Activated naive CD8-positive, alpha-beta T cell treated with anti-CD3 and anti-CD28 coated beads, Interleukin-2, amount 10 ng/mL, durations not matched to agents 7 days and 5 days (primary cell): ENCODE measurements at places on chromosomes 13 and 19. TPM values are rescaled to one million over a fixed set of nuclear protein-coding genes. Genes with fewer than 3 reads are reported as not detected.

The F2RL3 gene
- 0.14 TPM for total RNA-seq

The KLF1 gene
- total RNA-seq = 0.19 TPM

The SYNGR4 gene
- total RNA-seq = 0.30 TPM

The SACS gene
- 30.9 TPM for total RNA-seq

The DACT3 gene
- total RNA-seq = 0.48 TPM

DNA sequence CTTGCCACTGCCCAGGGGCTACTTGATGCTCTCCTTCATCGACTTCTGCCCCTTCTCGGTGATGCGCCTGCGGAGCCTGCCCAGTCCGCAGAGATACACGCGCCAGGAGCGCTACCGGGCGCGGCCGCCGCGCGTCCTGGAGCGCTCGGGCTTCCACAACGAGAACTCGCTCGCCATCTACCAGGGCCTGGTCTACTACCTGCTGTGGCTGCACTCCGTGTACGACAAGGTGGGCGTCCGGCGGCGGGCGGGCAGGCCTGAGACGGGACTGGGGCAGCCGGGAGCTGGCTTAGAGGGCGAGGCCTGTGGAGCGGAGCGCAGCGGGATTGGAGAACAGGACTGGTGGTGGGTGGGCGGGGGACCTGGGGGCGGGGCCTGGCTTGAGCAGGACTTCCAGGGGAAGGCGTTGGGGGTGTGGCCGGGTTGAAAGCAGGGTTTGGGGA lies 12.7 kb upstream of the PSMD8 start:
- H3K27ac ChIP-seq = no peak overlapping the region
- peak overlapping the region; percentile 89 for H3K4me3 ChIP-seq
- peaks cover 10% of the 10 kb centered on the region for H3K4me1 ChIP-seq
- H3K36me3 ChIP-seq = no peaks in the 10 kb centered on the region

GRCh38 chr13:78129823-78130222 lies 211.2 kb upstream of the EDNRB start:
- peaks cover 16% of the 10 kb centered on the region for H3K27me3 ChIP-seq
- DNase-seq = no peak
- no peaks in the 10 kb centered on the region for H3K36me3 ChIP-seq
- H3K27ac ChIP-seq = no peak overlapping the region

DNA sequence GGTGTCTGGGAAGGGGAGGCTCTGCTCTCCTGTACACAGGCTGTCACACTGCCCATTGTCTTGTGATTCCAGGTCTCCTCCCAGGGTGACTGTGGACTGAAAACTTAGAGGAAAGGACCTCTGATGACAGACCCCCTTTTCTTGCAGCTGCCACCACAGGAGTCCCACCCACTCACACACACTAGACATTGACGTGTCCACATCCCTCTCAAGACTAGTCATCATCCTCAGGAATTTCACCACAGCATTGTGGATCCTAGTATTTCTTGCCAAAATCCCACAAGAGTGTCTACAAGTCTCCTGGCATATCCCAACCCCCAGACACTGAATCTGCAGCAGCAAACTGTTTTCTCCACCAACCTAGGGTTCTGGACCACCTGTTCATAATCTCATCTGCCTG lies 5.3 kb downstream of the ZNF85 start:
- peaks cover 12% of the 10 kb centered on the region for H3K4me1 ChIP-seq
- peaks cover 68% of the 10 kb centered on the region for H3K36me3 ChIP-seq
- no peak overlapping the region for H3K27ac ChIP-seq
- H3K27me3 ChIP-seq = no peaks in the 10 kb centered on the region

GRCh38 chr13:45194081-45194939 lies 6.5 kb downstream of the KCTD4 start:
- no peaks in the 10 kb centered on the region for H3K27me3 ChIP-seq
- no peak overlapping the region for H3K4me3 ChIP-seq
- peaks cover 4% of the 10 kb centered on the region for H3K4me1 ChIP-seq
- H3K36me3 ChIP-seq = peaks cover 2% of the 10 kb centered on the region

GRCh38 chr19:13154241-13154778 lies 4.1 kb downstream of the IER2 start:
- peak overlapping the region; percentile 98 for H3K4me3 ChIP-seq
- DNase-seq = peak; percentile 69
- no peaks in the 10 kb centered on the region for H3K27me3 ChIP-seq
- H3K27ac ChIP-seq = peak overlapping the region; percentile 100
- peaks cover 33% of the 10 kb centered on the region for H3K4me1 ChIP-seq

DNA sequence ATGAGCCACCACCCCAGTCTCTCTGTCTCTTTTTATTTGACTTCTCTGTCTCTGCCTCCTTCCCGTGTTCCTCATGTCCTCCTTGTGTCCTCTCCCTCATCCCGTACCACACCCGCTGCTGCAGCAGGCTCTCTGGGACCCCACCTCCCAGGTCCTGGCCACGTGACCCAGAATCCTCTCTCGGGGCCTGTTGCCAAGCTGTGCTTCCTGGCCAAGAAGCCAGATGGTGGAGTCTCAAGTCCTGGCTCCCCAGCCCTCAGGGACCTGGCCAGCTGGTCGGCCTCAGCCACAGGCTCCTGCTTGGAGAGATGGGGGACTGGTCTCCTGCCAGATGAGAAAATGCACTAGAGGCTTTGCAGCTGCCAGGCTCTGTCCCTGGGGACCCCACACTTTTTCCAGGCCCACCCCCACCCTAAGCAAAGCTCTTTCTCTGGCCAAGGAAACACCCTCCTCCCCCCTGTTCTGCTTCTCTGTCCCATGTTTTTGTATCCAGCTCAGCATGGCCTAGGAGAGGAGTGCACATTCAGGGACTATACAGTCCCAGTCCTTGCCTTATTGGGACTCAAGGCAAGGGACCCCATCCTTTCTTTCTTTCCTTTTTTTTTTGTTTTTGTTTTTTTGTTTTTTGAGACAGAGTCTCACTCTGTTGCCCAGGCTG lies 34.3 kb upstream of the SHKBP1 start:
- no peak overlapping the region for H3K27ac ChIP-seq
- no peak for DNase-seq
- peaks cover 2% of the 10 kb centered on the region for H3K27me3 ChIP-seq
- H3K4me1 ChIP-seq = no peaks in the 10 kb centered on the region
- no peaks in the 10 kb centered on the region for H3K36me3 ChIP-seq

GRCh38 chr19:49391581-49392399 lies 3.7 kb downstream of the KASH5 start:
- H3K4me3 ChIP-seq = peak overlapping the region; percentile 2
- peak overlapping the region; percentile 14 for H3K27ac ChIP-seq

GRCh38 chr13:108003626-108004025 lies 211.7 kb downstream of the LIG4 start:
- no peaks in the 10 kb centered on the region for H3K36me3 ChIP-seq
- H3K4me3 ChIP-seq = no peak overlapping the region
- no peak overlapping the region for H3K27ac ChIP-seq
- H3K4me1 ChIP-seq = no peaks in the 10 kb centered on the region
- no peak for DNase-seq
- no peaks in the 10 kb centered on the region for H3K27me3 ChIP-seq

DNA sequence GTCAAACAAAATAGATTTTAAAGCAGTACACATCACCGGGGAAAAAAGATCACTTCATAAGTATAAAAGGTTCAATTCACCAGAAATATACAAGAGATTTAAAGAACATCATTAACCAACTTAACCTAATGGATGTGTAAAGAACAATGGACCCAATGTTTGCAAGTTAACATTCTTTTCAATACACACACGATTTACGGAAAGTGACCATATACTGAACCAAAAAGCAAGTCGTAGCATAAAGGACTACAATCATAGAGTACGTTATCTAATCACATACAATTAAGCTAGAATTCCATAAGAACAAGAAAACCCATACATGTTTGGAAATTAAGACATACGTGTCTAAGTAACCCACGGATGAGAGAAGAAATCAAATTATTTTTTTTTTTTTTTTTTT lies 9.6 kb downstream of the TGDS start:
- H3K4me1 ChIP-seq = peaks cover 12% of the 10 kb centered on the region
- H3K27me3 ChIP-seq = no peaks in the 10 kb centered on the region
- H3K36me3 ChIP-seq = peaks cover 49% of the 10 kb centered on the region
- no peak overlapping the region for H3K27ac ChIP-seq
- no peak overlapping the region for H3K4me3 ChIP-seq

GRCh38 chr13:20566468-20566897 lies 474 bp upstream of the IFT88 start:
- peaks cover 9% of the 10 kb centered on the region for H3K36me3 ChIP-seq
- H3K4me3 ChIP-seq = peak overlapping the region; percentile 93
- DNase-seq = no peak
- H3K4me1 ChIP-seq = peaks cover 14% of the 10 kb centered on the region

DNA sequence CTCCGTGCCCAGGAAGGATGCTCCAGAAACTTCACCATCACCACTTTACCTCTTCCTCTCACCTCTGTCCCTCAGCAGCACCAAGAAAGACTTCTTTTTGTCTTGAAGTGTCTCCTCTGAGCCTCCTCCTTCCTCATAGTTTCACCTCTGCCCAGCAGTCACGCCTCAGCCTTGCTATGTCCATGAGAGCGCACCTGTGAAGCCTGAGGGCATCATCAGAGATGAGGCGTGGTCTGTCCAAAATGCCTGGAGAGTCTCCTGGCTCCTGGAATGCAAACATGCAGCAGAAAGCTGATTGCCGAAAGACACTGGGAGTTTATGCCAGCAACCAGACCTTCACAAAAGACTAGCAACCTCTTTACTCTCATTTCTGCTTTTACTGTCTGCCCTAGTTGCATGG lies 336.6 kb downstream of the TEX29 start:
- no peaks in the 10 kb centered on the region for H3K36me3 ChIP-seq
- DNase-seq = no peak

DNA sequence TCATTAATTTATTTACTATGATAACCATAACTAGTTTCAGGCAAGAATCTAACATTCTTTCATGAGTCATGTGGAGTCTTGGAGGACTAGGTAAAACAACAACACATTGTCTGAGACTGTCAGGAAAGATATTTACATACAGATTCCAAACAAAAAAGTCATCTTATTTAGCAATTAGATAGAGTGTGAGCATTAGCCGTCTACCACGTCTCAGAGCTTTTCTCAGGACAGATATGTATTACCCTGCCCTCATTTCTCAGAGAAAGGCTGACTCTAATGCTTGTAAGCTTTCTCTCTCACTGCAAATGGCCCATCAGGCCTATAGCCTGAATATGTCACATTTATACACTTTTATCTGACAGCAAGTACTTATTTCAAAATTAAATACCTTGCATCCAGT lies 312.1 kb upstream of the PCDH20 start:
- no peaks in the 10 kb centered on the region for H3K36me3 ChIP-seq
- H3K27me3 ChIP-seq = no peaks in the 10 kb centered on the region
- no peak overlapping the region for H3K27ac ChIP-seq
- no peak overlapping the region for H3K4me3 ChIP-seq
- no peak for DNase-seq

DNA sequence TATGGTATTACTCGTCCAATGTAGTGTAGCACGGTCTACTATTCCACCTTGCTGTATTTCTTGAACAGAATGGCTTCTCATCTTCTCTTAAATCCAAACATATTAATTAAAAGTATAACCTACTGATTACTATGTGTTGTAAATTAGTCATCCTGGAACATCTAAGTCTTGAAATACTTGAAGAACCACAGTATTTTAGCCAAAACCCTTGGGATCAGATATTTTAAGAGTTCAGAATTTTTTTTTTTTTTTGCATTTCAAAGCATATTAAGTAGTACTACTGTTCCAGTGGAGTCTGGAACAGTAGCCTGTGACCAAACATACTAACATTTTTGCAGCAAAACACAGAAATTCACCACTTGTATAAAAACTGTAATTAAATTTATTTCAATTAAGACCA lies 30.1 kb downstream of the ZC3H13 start:
- no peak for DNase-seq
- H3K4me1 ChIP-seq = no peaks in the 10 kb centered on the region
- no peak overlapping the region for H3K4me3 ChIP-seq
- no peak overlapping the region for H3K27ac ChIP-seq
- no peaks in the 10 kb centered on the region for H3K27me3 ChIP-seq

GRCh38 chr13:29454931-29455481 lies 140.5 kb downstream of the SLC7A1 start:
- H3K36me3 ChIP-seq = no peaks in the 10 kb centered on the region
- H3K4me3 ChIP-seq = no peak overlapping the region
- no peak for DNase-seq
- no peak overlapping the region for H3K27ac ChIP-seq
- peaks cover 6% of the 10 kb centered on the region for H3K27me3 ChIP-seq

DNA sequence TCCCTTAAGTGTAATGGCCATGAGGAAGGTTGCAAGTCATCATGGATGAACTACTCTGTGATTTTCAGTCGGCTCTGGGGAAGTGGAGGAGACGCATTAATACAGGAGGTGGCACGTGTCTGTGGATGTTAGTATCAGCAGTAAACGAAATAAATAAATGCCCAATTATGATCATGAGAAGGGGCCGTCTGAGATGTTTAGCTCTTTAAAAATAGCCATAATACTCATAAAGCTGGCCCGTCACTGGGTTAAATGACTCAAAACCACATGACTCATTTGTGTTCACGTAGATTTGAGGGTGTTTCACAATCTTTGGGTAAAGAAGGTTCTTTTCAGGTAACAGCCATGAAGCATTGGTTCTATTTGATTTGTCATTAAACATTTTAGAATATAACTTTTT lies 620.6 kb downstream of the GPC6 start:
- H3K27me3 ChIP-seq = no peaks in the 10 kb centered on the region
- DNase-seq = no peak
- no peak overlapping the region for H3K27ac ChIP-seq
- H3K4me3 ChIP-seq = no peak overlapping the region

DNA sequence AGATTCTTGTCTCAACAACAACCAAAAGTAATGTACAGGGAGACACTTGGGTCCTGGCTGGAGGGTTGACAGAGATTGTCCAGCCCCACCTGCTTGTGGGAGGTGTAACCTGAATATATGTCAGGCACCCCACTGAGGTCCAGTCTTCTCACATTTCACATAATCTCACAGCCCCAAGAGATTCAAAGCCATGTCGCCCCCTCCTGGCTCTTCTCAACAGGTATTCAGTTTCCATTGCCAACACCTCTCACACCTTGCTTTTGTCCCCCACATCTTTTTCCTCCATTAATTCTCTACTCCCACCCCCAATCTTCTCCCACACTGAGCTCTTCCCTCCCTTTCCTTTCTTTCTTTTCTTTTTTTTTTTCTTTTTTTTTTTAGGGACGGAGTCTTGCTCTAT lies 11.2 kb downstream of the UNC13A start:
- H3K36me3 ChIP-seq = no peaks in the 10 kb centered on the region
- H3K27ac ChIP-seq = no peak overlapping the region
- H3K27me3 ChIP-seq = peaks cover 34% of the 10 kb centered on the region
- H3K4me1 ChIP-seq = peaks cover 5% of the 10 kb centered on the region
